Chondrocyte (in vitro differentiated cells): ENCODE measurements at places on chromosomes 5 and 9. TPM values are rescaled to one million over a fixed set of nuclear protein-coding genes. Genes with fewer than 3 reads are reported as not detected.

PCDH1 gene
- total RNA-seq = 10.9 to 85.4 TPM (median 82.9 TPM) in 3 replicates

MYOT gene
- not detected in 3 replicates for total RNA-seq

CCT5 gene
- total RNA-seq = 161 to 170 TPM (median 165 TPM) in 3 replicates

PKD2L2 gene
- not detected in 3 replicates for total RNA-seq

LHX2 gene
- 0.20 TPM in 1 of 3 replicates, not detected in the others for total RNA-seq

RANBP6 gene
- total RNA-seq = 14.4 to 21.5 TPM (median 16.4 TPM) in 3 replicates

MGAT1 gene
- 119 to 136 TPM (median 123 TPM) in 3 replicates for total RNA-seq

FBP2 gene
- not detected in 3 replicates for total RNA-seq

RNF183 gene
- total RNA-seq = not detected in 3 replicates

ZNF346 gene
- 15.1 to 24.1 TPM (median 16.4 TPM) in 3 replicates for total RNA-seq

DOLPP1 gene
- total RNA-seq = 12.3 to 22.5 TPM (median 16.4 TPM) in 3 replicates

RAB14 gene
- total RNA-seq = 58.6 to 68.0 TPM (median 64.3 TPM) in 3 replicates

COL27A1 gene
- 45.9 to 52.9 TPM (median 48.5 TPM) in 3 replicates for total RNA-seq

GDA gene
- 0.22 to 0.48 TPM (median 0.33 TPM) in 3 replicates for total RNA-seq

SPINK6 gene
- not detected in 3 replicates for total RNA-seq

GRXCR2 gene
- not detected in 3 replicates for total RNA-seq

UBLCP1 gene
- total RNA-seq = 31.7 to 35.5 TPM (median 33.2 TPM) in 3 replicates

CSF2 gene
- total RNA-seq = not detected in 3 replicates

BARHL1 gene
- total RNA-seq = not detected in 3 replicates

GRCh38 chr9:93949694-93950449 lies 5.3 kb downstream of the BARX1 start:
- H3K27me3 ChIP-seq = peaks cover 79% of the 10 kb centered on the region
- H3K4me3 ChIP-seq = no peak overlapping the region
- H3K4me1 ChIP-seq = peaks cover 40% of the 10 kb centered on the region
- no peak for DNase-seq
- peaks cover 5% of the 10 kb centered on the region for H3K36me3 ChIP-seq

- DNase-seq = peak; percentile 96
- H3K36me3 ChIP-seq = no peaks in the 10 kb centered on the region
- no peaks in the 10 kb centered on the region for H3K27me3 ChIP-seq
- peak overlapping the region; percentile 66 for H3K4me3 ChIP-seq
- peak overlapping the region; percentile 99 for H3K27ac ChIP-seq
These were observed 11.5 kb downstream of the CXXC5 start for GRCh38 chr5:139659695-139660101.

- H3K36me3 ChIP-seq = peaks cover 12% of the 10 kb centered on the region
- no peak for DNase-seq
- H3K4me3 ChIP-seq = peak overlapping the region; percentile 98
- no peaks in the 10 kb centered on the region for H3K27me3 ChIP-seq
- H3K27ac ChIP-seq = peak overlapping the region; percentile 95
These were observed 28.8 kb upstream of the MGAT1 start for GRCh38 chr5:180831139-180832093.

DNA sequence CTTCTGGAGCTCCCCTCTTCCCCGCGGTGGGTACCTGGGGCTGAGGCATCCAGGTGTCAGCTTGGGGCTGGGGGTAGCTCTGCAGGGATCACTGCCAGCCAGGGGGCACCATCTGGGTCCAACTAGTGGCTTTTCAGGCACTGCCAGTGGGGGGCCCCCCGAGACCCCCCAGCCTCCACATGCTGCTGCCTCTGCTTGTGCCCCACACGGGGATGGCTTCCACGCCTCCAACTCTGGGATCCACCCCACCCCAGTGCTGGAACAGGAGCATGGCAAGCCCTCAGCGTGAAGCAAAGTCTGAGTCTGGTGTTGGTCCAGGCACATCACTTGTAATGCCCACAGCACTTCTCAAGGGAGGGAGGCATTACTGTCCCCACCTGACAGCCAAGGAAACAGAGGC lies 260.5 kb upstream of the MVB12B start:
- DNase-seq = no peak
- no peak overlapping the region for H3K4me3 ChIP-seq
- H3K4me1 ChIP-seq = no peaks in the 10 kb centered on the region
- H3K36me3 ChIP-seq = no peaks in the 10 kb centered on the region
- peaks cover 31% of the 10 kb centered on the region for H3K27me3 ChIP-seq

GRCh38 chr5:126403876-126404275 lies 19.3 kb upstream of the GRAMD2B start:
- peaks cover 10% of the 10 kb centered on the region for H3K36me3 ChIP-seq
- H3K4me3 ChIP-seq = no peak overlapping the region
- peaks cover 30% of the 10 kb centered on the region for H3K4me1 ChIP-seq
- peak overlapping the region; percentile 39 for H3K27ac ChIP-seq

GRCh38 chr9:131984564-131984963 lies 95.1 kb downstream of the MED27 start:
- no peak overlapping the region for H3K4me3 ChIP-seq
- no peaks in the 10 kb centered on the region for H3K27me3 ChIP-seq
- peaks cover 38% of the 10 kb centered on the region for H3K4me1 ChIP-seq
- H3K36me3 ChIP-seq = no peaks in the 10 kb centered on the region

DNA sequence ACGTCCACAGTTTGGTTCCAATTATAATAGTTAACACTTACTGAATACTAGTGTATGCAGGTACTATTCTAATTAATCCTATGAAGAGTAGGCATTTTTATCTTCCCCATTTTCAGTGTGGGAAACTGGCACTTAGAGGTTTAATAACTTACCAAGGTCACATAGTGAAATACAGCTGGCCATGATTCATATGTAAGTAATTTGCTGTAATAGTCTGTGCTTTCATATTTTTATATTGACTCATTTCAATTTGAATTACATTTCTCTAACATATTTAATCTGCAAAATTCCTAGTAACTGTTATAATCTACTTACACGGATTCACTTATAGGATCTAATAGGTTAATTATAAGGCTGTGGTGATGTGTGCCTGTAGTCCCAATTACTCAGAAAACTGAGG lies 19.4 kb downstream of the CCNH start:
- peaks cover 62% of the 10 kb centered on the region for H3K4me1 ChIP-seq
- DNase-seq = no peak
- peaks cover 29% of the 10 kb centered on the region for H3K36me3 ChIP-seq
- peak overlapping the region; percentile 95 for H3K27ac ChIP-seq

DNA sequence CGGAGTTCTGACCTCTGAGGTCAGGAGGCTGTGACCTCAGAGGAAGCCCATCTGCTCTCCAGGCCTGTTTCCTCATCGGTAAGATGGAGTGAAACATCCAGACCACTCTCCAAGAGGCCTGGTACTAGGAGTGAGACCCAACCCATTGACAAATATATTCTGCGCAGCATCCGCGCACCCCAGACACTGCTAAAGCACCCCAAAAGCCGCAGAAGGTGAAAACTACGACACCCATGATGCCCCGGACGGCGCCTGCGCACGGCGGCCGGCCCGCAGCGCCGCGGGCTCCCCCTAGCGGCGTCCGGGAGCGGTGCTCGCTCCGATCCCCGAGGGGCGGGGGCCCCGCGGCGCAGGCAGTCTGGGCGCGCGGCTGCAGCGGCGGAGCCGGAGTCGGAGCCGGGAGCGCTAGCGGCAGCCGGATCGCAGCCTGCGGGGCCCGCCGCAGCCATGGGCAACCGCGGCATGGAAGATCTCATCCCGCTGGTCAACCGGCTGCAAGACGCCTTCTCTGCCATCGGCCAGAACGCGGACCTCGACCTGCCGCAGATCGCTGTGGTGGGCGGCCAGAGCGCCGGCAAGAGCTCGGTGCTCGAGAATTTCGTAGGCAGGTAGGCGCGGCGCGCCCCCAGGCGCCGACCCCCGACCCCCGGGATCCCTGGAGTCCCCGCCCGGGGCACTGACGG lies at the start of gene DNM1:
DNM1 (plus strand) TSS at position 356 of the 683 bp plus-strand sequence; CDS start at position 448, 92 bp downstream.
- H3K27ac ChIP-seq = peak within 1 kb of the TSS; percentile 85
- H3K27me3 ChIP-seq = no peaks in the 10 kb centered on the region
- no peak for DNase-seq
- peaks cover 47% of the 10 kb centered on the region for H3K4me1 ChIP-seq
- H3K36me3 ChIP-seq = no peaks in the 10 kb centered on the region

GRCh38 chr5:150077996-150078801 lies 8.2 kb downstream of the CSF1R start:
- H3K4me1 ChIP-seq = peaks cover 3% of the 10 kb centered on the region
- H3K27ac ChIP-seq = no peak overlapping the region
- no peak for DNase-seq
- no peaks in the 10 kb centered on the region for H3K36me3 ChIP-seq

DNA sequence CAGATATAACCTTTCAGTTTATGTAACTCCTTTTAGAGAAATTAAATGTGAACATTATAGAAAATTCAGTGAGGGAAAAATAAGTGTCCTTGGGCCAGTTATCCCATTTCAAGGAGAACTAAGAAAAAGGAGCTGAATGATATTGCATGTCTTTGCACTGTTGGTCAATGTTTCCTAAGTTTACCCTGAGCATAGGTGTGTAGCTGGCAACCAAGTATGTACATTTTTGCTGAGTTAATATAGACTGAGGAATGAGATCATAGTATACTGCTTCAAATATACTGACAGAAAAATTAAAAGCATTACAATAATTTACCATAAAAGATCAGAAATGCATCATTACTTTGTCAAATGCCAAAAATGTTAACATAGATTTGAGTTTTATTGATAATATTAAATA lies 2128.7 kb upstream of the C9orf72 start:
- H3K27ac ChIP-seq = no peak overlapping the region
- no peaks in the 10 kb centered on the region for H3K36me3 ChIP-seq
- no peak for DNase-seq

DNA sequence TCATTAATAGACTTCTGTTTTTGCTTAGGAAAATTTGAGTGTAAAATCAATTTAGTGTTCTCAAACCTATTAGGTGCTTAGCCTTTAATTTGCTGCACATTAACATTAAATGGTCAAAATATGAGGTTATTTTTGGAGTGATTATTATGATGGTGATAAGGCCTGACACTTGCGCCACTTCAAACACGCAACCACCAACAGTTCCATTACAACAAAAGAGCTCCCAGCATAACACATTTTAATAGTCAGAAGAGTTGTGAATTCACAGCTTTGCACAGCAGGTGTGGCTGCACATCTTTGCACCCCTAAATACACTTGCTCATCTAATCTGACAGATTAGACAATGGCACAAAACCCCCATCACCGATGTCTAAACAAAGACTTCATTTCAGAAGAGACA lies 940.7 kb downstream of the NR2F1-AS1 start:
- no peak overlapping the region for H3K27ac ChIP-seq
- no peaks in the 10 kb centered on the region for H3K27me3 ChIP-seq
- H3K4me3 ChIP-seq = no peak overlapping the region
- DNase-seq = no peak

DNA sequence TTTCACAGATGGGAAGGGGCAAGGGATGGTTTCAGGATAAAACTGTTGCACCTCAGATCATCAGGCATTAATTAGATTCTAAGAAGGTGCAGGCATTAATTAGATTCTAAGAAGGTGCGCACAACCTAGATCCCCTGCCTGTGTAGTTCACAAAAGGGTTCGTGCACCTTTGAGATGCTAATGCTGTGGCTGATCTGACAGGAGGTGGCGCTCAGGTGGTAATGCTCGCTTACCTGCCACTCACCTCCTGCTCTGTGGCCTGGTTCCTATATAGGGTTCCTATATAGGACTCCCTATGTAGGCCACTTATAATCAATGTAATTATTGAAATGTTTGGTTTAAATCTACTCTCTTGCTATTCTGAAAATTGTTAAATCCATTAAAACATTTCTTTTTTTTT lies 171.0 kb downstream of the MSX2 start:
- peaks cover 8% of the 10 kb centered on the region for H3K27me3 ChIP-seq
- H3K4me3 ChIP-seq = no peak overlapping the region
- no peak for DNase-seq
- peaks cover 3% of the 10 kb centered on the region for H3K36me3 ChIP-seq
- no peaks in the 10 kb centered on the region for H3K4me1 ChIP-seq

DNA sequence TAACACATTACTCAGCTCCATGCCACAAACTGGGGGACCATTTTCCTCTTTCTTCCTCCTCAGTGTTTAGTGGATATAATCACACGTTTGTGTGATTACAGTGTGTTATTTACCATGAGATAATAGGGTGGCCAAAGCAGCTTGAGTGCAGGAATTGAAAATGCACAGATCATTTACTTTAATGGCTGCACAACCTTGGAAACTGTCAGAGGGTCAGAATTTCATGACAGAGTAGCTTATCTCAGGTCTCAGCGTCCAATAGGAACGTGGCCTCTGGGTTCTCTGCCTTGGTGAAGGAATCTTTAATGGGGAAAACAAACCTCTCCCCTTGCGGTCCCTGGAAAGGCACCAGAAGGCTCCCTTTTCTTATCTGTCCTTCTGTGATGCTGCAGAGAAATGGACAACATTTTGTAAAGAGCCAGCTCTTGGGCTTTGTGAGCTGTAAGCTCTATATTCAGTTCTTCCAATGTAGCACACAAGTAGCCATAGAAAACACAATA lies 87.4 kb upstream of the CD180 start:
- no peak for DNase-seq
- no peak overlapping the region for H3K4me3 ChIP-seq
- no peak overlapping the region for H3K27ac ChIP-seq
- no peaks in the 10 kb centered on the region for H3K36me3 ChIP-seq
- peaks cover 25% of the 10 kb centered on the region for H3K4me1 ChIP-seq

DNA sequence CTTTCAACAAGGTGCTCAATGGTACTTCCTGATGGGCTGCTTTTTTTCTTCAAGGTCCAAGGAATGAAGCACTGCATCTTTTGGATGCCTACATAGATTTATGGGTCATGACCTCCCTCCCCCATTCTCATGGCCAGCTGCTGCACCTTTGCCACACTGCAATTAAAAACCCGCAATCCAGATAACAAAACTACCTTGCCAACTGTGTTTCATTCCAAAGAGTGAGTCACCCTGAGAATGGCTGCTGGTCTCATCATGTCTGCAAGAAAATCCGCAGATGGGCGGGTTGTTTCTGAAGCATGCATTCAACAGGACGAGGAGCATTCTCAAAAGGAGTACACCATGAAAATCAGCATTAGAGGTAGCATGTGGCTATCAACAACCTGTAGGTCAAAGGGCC lies 139.8 kb downstream of the ELAVL2 start:
- H3K4me3 ChIP-seq = no peak overlapping the region
- no peaks in the 10 kb centered on the region for H3K27me3 ChIP-seq
- no peak for DNase-seq
- no peak overlapping the region for H3K27ac ChIP-seq

DNA sequence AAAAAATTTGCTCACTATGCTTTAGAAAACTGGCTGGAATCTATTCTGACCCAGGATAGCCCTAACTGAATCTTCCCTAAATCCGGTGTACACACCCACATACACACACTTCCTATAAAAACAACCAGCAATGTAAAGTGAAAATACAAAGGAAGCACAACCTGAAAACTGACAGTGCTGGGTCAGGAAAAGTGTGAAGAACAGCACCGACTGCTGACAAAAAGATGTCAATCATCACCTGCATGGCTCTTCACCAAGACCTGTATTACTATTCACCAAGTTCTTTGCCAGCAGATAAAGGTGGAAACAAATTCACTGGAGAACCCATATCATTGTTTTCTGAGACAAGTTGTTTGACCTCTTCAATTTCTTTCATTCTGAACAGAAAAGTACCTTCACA lies 293.8 kb upstream of the GRAMD2B start:
- H3K27me3 ChIP-seq = no peaks in the 10 kb centered on the region
- no peaks in the 10 kb centered on the region for H3K36me3 ChIP-seq
- H3K4me1 ChIP-seq = peaks cover 19% of the 10 kb centered on the region
- H3K27ac ChIP-seq = no peak overlapping the region
- no peak for DNase-seq
- no peak overlapping the region for H3K4me3 ChIP-seq
